ENCODE measurements at places on chromosomes 12 and 14. TPM values are rescaled to one million over a fixed set of nuclear protein-coding genes. Genes with fewer than 3 reads are reported as not detected.

DNA sequence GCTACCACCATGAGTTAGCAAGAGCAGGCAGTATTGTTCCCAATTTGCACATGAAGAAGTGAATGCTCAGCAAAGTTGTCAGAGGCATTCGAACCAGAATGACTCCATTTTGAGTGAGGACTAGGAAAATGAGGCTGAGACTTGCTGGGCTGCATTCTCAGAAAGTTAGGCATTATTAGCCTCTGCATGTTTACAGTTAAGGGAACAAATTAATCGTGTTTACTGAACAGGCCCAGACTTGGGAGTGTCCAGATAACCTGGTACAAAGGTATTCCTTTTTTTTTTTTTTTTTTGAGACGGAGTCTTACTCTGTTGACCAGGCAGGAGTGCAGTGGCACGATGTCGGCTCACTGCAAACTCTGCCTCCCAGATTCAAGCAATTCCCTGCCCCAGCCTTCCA, 22.5 kb upstream of the VWF start:
- peaks cover 3% of the 10 kb centered on the region for H3K27me3 ChIP-seq
- no peaks in the 10 kb centered on the region for H3K4me1 ChIP-seq
- H3K27ac ChIP-seq: no peak overlapping the region
- peaks cover 2% of the 10 kb centered on the region for H3K36me3 ChIP-seq
- DNase-seq: no peak

DNA sequence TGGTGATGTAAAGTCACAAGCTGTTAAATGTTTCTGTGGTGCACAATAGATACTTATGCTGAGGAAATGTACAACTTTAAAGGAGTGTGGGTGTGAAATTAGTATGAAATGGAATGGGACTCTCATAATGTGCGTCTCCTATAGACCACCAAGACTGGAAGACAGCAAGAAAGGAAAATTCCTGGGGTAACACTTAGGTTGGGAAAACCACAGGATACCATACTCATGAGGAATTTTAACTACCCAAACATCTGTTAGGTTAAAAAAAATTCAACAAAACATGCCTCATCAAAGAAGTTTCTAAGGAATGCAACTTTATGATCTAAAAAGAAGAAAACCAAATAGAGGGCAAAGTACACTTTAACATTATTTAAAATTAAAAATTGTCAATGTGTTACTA, 113.7 kb upstream of the MYF6 start:
- H3K27ac ChIP-seq: no peak overlapping the region
- H3K4me1 ChIP-seq: peaks cover 21% of the 10 kb centered on the region
- no peak for DNase-seq

- H3K4me1 ChIP-seq: peaks cover 7% of the 10 kb centered on the region
- no peak for DNase-seq
- H3K36me3 ChIP-seq: no peaks in the 10 kb centered on the region
- H3K27ac ChIP-seq: no peak overlapping the region
These were observed 66.4 kb upstream of the MAP1LC3B2 start for GRCh38 chr12:116492703-116493324.

Gene CYP27B1
- total RNA-seq: 3.2 TPM

Gene RNF41
- 57.4 TPM for total RNA-seq
